ENCODE measurements at places on chromosomes 16 and 17.

DNA sequence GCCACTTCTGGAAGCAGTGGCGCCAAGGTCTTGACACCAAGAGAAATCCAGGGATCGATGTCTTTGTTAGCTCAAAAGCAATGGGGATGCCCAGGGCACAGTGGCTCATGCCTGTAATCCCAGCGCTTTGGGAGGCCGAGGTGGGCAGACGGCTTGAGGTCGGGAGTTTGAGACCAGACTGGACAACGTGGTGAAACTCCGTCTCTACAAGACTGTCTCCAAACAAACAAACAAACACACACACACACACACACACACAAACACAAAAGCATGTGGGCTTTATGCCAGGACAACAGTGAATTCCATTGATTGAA is 22.4 kb upstream of the FAAP100 start:
- DNase-seq = no peak

DNA sequence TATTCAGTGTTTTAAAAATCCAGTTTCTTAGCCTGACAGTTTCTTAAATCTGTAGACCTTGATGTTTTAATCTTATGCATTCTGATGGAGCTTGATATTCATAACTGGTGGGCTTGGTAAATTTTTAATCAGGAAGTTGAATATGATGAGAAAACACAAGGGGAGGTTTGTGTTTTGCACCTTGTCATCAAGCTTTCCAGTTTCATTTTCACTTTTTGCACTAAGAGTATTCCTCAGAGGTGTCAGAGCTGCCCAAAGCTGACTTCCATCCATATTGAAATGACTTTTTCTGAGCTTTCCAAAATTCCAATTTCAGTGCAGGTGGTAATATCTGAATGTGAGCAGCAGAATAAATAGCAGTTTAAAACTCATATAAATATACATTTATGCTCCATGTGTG is 555.0 kb upstream of the RBFOX1 start:
- DNase-seq = no peak

GRCh38 chr17:72273289-72274056 is 152.7 kb downstream of the SOX9 start:
- no peak for DNase-seq

- no peak for DNase-seq
These were observed 17.5 kb downstream of the SLC47A1 start for GRCh38 chr17:19551165-19551564.

DNA sequence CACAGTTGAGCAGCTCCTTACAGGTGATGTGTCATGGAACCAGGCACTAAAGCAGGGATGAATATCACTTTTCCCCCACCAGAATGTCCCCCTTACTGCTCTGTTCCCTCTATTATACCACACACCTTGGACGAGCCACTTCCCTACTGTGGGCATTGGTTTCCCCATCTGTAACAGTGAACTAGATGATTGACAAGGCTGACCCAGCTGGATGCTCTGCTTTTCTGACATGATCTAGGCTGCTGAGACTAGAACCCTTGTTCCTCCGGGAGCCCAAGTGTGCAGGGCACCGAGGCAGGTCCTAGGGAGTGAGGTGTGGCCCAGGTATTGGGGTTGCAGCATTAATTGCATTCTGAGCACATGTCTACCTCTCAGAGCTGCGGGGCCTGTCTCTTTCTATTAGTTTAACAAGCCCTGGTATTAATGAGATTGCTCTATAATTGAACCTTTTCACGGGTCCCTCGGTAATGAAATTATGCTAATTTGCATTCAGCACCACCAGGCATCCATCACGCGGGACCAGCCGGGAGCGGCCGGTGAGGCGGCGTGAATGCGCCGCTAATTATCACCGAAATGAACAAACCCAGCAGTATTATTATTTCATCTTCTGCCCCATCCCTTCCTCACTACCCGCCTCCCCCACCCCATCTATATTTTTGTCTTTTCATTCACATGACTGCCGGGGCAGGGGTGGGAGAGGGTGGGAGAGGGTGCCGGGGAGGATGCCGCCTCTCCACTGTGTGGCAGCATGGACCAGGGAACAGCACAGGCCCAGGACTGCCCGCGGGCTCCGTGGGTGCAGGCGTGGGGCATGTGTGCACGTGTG is 121.1 kb downstream of the CYLD start:
- DNase-seq = no peak

- no peak for DNase-seq
These were observed 214.3 kb upstream of the TBX2 start for GRCh38 chr17:61185385-61185784.

DNA sequence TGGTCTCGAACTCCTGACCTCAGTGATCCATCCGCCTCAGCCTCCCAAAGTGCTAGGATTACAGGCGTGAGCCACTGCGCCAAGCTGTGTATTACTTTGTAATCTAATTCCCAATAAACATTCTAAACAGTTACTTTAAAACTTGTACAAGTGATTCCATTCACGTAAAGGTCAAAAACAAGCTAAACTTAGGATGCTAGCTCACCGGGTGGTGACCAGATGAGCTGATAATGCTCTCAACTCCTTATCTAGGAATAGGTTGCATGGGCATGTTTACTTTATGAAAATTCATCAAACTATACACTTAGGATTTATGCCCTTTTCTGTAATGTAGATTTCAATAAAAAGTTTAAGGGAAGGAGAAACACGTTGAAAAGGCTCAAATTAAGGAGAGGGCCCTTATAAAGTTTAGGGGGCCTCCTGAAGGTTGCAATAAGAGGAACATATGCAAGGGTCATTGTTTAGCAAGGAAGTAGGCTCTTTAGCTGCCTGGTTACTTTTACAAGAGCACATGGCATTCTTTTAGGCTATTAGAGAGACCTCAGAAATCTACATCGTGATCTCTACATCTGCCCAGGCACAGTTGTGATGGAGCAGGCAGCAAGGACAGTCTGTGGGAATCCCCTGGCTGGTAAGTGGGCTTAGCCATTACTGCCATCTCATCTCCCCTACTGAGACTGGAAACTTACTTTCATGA is 13.3 kb downstream of the CDR2 start:
- DNase-seq = no peak

GRCh38 chr17:77444984-77445759 is 304.4 kb downstream of the SEC14L1 start:
- peak; percentile 93 for DNase-seq
